ENCODE measurements at places on chromosomes 1 and 21.

DNA sequence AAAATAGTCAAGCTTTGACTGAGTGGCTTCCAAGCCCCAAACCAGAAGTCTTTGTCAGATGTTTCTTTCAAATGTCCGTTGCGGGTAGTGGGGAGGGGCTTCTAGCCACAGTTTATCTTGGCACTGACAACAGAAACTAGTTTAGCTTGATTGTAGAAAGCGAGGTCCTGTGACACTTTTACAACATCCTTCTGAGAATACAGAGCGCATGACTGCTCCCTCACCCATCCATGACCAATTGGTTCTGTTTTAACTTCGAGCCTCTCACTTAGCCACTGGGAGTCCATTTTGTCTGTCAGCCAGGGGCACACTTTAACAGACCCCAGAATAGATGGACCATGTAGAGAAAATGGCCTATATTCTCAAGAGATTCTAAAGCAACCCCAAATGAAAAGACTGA is 199.2 kb upstream of the ST6GALNAC5 start:
- DNase-seq: no peak

GRCh38 chr1:169484683-169485430 is 887 bp downstream of the SLC19A2 start:
- no peak for DNase-seq

- DNase-seq: no peak
Observed at GRCh38 chr1:210653771-210654170, 325.1 kb downstream of the HHAT start.

DNA sequence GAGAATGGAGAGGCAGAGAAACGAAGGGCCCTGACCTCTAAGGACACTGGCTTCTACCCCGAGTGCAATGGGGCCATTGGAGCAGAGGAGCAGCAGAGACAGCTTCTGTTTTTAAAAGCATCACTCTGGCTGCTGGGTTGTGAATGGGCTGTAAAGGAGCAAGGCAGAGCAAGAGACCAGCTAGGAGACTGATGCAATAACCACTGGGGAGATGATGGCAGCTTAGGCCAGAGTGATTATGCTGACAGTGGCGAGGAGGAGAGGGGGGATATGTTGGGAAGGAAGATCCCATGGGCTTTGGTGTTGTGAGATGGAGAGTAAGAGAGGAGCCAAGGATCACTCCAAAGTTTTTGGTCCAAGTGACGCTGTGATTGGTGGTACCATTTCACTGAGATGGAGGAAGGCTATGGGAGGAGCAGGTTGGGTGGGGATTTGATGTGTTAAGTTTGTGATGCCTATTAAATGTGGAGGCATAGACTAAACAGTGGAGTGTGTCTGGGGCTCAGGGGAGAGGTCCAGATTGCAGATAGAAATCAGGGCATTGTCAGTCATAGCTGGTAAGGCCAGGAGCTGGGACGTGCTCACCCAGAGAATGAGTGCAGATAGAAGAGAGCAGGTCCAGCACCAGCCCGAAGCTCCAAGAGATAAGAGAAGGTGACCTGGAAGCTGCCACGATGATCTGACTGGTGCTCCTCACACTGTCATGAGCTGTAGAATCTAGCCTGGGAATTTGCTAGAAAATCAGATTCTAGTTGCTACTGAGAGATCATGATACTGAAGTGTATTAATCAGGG is 11.0 kb downstream of the TRAF5 start:
- DNase-seq: no peak

- no peak for DNase-seq
Observed at GRCh38 chr1:240941701-240942370, 329.9 kb upstream of the GREM2 start.

DNA sequence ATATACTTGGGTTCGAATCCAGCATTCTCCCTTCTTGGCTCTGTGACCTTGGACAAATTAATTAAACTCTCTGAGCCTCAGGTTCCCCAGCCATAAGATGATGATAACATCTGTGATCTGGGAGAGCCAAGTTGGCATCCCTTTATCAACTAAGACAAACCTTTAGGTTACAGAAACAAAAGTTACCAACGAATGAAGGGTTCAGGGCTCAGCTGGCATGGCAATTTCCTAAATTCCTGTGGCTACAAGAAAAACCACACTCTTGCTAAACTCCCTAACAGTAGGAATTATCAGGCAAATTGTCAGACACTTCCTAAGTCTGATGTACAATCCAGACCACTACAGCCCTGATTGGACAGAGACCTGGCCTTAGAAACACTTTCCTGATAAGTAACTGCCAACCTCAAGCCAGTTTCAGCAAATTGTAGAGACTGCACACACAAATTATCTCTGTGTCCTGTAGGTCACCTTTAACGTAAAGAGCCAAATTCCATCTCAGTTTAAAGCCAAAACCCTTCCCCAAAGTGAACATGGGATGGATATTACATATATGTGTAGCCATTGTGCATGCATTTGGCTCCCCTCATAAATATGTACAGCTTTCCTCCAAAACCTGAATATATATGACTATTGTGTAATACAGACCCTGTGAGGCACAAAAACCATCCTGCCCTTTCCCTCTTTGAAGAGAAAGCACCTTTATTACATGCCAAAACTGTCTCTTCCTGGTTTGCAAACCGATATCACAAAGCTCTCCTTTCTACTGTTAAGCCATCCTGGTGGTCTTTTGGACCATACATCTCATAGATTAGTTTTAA is 39.5 kb upstream of the EDARADD start:
- no peak for DNase-seq

Data from cortex of kidney (tissue), 1 donor.